A549 treated with Hydrocortisone at 1 μM for 4 hours (cell line): ENCODE measurements at places on chromosomes 16 and 17. TPM values are rescaled to one million over a fixed set of nuclear protein-coding genes. Genes with fewer than 3 reads are reported as not detected.

TVP23A gene
- 0.08 to 0.18 TPM (median 0.13 TPM) in 5 replicates for total RNA-seq

ZG16 gene
- not detected in 5 replicates for total RNA-seq

NDRG4 gene
- 22.8 to 33.4 TPM (median 26.2 TPM) in 5 replicates for total RNA-seq

PRSS33 gene
- not detected in 5 replicates for total RNA-seq

KDM6B gene
- 9.9 to 18.2 TPM (median 14.1 TPM) in 5 replicates for total RNA-seq

DPH1 gene
- 41.7 to 44.1 TPM (median 42.9 TPM) in 5 replicates for total RNA-seq

MYH2 gene
- not detected in 5 replicates for total RNA-seq

CAPNS2 gene
- total RNA-seq, result not detected in 5 replicates

HAP1 gene
- 1.3 to 1.7 TPM (median 1.4 TPM) in 5 replicates for total RNA-seq

ZNF594 gene
- 1.2 to 1.7 TPM (median 1.4 TPM) in 5 replicates for total RNA-seq

USP43 gene
- total RNA-seq, result 3.4 to 4.5 TPM (median 4.0 TPM) in 5 replicates

C16orf89 gene
- total RNA-seq, result not detected in 5 replicates

SKAP1 gene
- total RNA-seq, result 0.17 TPM in 1 of 5 replicates, not detected in the others
